Activated T-helper 2 cell treated with anti-CD3 and anti-CD28 coated beads, Interferon-gamma antibody, Interleukin-2, Interleukin-4, amounts not matched to agents 10 μg/mL and 5 μg/mL and 100 μg/mL, durations not matched to agents 14 hours and 24 hours and 36 hours (primary cell): ENCODE measurements at places on chromosomes 5 and 9. TPM values are rescaled to one million over a fixed set of nuclear protein-coding genes. Genes with fewer than 3 reads are reported as not detected.

- H3K27me3 ChIP-seq = no peaks in the 10 kb centered on the region
- H3K4me1 ChIP-seq = no peaks in the 10 kb centered on the region
- no peak overlapping the region for H3K4me3 ChIP-seq
- no peaks in the 10 kb centered on the region for H3K36me3 ChIP-seq
- no peak overlapping the region for H3K27ac ChIP-seq
- DNase-seq = no peak
Measured at GRCh38 chr5:9454012-9454481, 91.8 kb downstream of the SEMA5A start.

DNA sequence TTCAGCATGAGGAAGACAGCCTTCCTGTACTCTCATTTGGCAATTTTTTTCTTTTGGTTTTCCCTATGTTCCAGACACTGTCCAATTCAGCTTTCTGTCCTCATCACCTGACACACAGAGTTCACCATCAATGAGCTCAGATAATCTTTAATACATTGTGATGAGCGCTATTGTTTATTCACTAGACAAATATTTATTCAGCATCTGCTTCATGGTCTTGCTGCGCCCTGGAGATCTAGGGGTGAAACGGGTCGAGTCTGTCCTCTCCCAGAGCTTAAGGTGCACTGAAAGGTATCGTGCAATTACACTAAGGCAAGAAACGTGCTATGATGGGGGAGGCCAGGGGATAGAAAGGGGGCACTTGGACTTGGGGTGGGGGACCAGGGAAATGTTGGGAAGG is 281.6 kb downstream of the ZSWIM6 start:
- H3K36me3 ChIP-seq = no peaks in the 10 kb centered on the region
- H3K27me3 ChIP-seq = peaks cover 2% of the 10 kb centered on the region
- H3K4me1 ChIP-seq = no peaks in the 10 kb centered on the region
- H3K4me3 ChIP-seq = no peak overlapping the region

DNA sequence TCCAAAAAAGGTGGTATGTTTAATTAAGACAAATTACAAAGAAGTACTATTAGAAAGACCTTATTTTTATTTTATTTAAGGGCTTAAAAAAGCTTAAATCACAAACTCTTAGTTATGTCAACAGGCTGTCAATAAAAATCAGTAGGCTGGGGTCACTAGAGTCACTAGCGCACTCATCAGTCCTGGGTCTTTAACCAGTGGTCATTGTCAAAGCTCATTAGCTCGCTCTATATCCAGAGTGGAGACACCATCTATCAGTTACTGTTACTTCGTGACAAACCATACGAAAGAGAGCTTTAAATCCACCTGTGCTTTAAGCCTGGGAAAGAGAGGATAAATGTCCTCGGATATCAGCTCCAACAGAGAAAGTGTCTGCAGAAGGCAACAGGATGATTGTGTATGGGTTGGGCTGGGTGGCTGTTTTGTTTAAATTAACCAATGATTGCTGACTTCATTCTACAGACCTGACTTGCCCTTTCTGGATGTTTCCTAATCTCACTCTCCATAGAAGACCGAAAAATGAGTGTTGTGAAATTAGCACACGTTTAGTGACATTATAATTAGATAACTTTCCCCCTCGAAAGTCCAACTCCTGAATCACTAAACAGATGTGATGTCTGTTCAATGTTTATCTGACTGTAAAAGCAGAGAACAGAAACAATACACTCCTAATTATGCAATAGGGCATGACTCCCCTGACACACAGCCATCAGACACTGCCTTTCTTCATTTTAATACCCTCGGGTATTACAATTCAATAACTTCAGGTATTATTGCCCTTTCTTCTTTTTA is 123.6 kb upstream of the TNPO1 start:
- H3K36me3 ChIP-seq = no peaks in the 10 kb centered on the region
- no peak overlapping the region for H3K4me3 ChIP-seq
- no peaks in the 10 kb centered on the region for H3K4me1 ChIP-seq
- H3K27ac ChIP-seq = no peak overlapping the region
- H3K27me3 ChIP-seq = peaks cover 16% of the 10 kb centered on the region

Gene ANKS6
- 10.9 and 11.2 TPM in 2 replicates for total RNA-seq
